HTR-8/SVneo (cell line): ENCODE measurements at places on chromosomes 1 and 21.

DNA sequence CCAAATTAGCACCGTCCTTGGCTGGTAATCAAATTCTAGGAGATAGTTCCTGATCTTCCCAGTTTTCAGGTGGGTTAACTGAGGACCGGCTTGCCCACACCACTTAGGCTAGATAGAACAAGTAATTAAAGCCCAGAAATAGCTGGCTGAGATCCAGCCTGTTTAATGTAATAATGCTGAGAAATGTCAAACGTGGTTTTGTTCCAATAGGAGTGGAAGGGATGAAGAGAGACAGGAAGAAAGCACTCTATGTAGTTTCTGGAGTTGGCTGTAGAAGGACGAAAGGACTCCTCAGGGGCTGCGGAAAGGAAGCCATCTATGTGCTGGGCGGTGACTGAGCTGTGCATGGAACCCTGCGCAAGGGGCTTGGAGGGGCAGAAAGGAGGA lies 18.6 kb downstream of the NAV1 start:
- DNase-seq: no peak

DNA sequence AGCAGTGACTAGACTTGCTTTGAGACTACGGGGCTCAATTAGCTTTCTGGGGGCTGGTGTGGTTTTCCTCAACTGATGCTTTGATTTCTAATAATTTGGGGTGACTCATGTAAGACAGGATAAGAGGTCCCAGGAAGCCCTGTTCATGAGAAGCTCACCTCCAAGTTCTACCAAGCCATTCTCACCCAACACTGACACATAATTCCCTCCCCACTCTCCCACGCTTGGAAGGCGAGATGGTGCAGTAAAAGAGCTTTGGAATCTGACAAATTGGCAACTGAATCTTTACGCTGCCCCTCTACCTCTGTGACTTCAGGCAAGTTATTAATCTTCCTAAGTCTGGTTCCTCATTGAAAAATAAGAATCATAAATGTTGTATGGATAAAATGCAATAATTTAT lies 299.1 kb upstream of the DUSP10 start:
- no peak for DNase-seq

DNA sequence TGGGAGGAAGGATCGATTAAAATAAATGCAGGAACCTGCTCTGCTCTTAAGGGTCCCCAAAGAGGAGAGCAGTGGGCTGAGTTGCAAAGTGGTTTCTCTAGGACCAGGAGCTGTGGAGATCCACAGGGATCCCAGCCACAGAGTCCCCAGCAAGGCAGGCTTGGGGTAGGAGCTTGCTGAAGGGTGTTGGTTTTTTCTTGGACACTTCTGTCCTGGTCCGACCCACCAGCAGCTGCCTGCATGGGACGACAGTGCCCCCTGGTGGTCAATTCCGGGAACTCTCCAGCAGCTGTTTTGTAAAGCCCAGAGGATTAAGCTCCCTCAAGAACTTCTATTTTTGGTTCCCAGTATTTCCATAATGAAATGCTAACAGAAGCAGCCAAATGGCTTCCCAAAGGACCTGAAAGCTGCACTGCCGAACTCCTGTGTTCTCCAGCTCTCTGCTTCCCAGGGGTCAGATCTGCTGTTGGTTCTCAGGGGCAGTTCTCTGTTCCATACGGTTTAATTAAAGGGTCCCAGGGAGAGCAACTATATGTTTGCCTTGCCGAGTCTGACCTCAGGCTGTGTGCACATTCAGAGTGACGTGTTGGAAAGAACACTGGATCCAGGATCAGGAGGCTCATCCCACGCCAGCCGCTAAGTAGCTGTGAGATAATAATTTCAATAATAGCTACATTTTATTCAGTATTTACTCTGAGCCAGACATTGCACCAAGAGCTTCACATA lies 23.2 kb downstream of the NENF start:
- DNase-seq: peak; percentile 90

DNA sequence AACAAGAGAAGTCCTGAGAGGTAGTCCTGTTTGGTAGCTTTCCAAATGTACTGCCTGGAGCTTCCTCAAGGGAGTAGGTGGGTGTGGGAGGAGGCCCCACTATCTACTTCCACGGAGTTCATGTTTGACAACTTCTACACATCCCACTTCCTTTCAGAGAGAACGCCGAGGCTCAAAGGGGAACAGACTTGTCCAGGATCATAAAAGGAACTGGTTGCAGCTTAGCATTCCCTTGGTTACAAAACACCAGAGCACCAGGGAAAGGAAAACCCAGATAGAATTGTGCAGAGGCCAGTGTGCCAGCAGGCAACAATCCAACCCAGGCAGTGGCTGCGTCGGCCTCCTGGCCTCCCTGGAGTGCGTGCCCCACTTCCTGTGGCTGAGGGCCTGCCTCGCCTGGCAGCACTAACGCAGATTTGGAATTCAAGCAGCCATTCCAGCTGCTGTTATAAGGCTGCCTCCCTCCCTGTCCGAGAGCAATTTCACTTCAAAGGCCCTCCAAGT lies 4.2 kb upstream of the RAP1GAP start:
- no peak for DNase-seq

DNA sequence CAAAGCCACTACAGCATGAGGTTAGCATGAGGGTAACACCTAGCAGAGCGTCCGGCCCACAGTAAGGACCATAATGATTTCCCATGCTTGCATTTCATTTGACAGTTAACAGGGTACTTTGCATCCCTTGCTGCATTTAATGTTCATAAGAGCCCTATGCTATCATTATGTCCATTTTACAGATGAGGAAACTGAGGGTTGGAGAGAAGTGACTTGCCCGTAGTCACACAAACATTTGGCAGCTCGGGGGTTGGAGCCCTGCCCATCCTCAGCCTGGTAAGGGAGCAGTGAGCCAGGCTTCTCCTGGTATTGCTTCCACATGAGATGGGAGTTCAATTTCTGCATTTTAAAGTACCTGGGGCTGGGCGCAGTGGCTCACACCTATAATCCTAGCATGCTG lies 16.5 kb upstream of the EPHB2 start:
- no peak for DNase-seq

GRCh38 chr1:158333405-158334155 lies 2.2 kb upstream of the CD1B start:
- DNase-seq: no peak

GRCh38 chr1:31487143-31487542 lies 74.1 kb downstream of the SERINC2 start:
- no peak for DNase-seq

- DNase-seq: no peak
Observed at GRCh38 chr1:50257029-50257428, 148.3 kb downstream of the ELAVL4 start.
